ENCODE measurements at places on chromosomes 4 and X.

- DNase-seq, result no peak
These were observed 9.0 kb downstream of the UBE2K start for GRCh38 chr4:39706741-39707511.

GRCh38 chr4:39083164-39083563, 21.1 kb downstream of the KLHL5 start:
- DNase-seq, result no peak

- DNase-seq, result no peak
These were observed 637 bp downstream of the AR start for GRCh38 chrX:67544281-67545035.

- peak; percentile 52 for DNase-seq
These were observed 367.0 kb downstream of the BCOR start for GRCh38 chrX:39730662-39731329.

DNA sequence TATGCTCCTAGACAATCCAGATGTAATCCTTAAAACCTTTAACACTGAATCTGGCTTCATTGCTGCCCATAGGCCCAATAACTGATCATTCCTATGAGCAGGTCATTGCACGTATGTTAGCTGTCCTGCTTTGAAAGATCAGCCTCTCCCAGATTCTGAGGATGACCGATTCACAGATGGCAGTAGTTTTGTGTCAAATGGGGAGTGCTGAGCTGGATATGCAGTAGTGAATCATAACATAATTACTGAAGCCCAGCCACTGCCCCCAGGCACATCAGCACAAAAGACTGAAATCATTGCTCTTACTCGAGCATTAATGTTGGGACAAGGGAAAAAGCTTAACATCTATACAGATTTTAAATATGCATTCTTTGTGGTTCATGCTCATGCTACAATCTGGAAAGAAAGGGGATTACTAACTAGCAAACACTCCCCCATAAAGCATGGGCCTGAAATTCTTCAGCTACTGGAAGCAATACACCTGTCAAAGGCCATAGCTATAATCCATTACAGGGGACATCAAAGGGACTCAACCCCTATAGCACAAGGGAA, 16.4 kb upstream of the ZNF280C start:
- DNase-seq, result no peak

GRCh38 chr4:7956270-7956808, 16.7 kb upstream of the AFAP1 start:
- peak; percentile 93 for DNase-seq

- DNase-seq, result no peak
These were observed 2.7 kb upstream of the TMPRSS11F start for GRCh38 chr4:68132342-68132741.

Data from C1 segment of cervical spinal cord (tissue), 14 donors.